Stimulated activated CD4-positive, alpha-beta T cell treated with anti-CD3 and anti-CD28 coated beads, Interleukin-1b, Interleukin-23, amount 100 ng/mL, for 1 hour (primary cell): ENCODE measurements at places on chromosomes 6 and 20.

GRCh38 chr6:44020148-44020547, 107.1 kb downstream of the MRPL14 start:
- DNase-seq: no peak

DNA sequence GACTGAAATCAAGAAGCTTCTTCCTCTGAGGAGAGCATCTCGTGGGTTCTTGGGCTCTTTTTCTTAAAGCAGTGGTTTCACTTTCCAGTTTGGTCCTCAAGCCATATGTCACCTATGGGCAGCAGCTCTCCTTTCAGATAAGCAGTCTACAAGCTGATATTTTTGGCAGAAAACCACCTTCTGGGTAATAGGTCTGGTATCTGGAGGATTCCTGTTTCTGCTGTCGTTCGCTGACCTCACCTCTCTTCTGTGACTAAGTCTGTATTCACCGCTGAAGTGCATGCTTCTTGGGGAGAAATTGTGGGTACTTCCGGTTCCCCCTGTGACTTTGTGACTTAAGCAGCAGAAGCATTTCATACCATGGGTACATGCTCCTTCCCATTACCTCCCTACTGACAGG, 193.6 kb downstream of the EDN1 start:
- DNase-seq: no peak

- no peak for DNase-seq
Observed at GRCh38 chr6:125201961-125202729, 48.6 kb downstream of the TPD52L1 start.

DNA sequence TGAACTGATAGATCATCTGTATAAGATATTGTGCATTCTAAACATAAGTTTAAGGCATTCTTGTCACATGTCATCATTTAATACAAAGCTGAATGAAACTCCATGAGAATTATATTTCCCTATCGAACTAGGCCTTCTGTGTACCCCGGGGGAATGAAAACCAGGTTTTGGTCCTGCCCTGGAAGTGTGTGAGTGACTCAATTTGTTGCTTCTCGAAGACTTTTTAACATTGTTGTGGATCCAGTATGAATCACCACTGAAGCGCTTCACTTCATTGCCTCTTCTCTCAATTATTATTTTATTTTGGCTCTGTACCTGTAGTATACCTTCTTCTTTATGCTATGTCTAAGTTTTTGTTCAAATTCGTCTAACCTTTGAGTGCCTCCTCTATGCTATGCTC, 150.8 kb downstream of the GRIK2 start:
- no peak for DNase-seq

DNA sequence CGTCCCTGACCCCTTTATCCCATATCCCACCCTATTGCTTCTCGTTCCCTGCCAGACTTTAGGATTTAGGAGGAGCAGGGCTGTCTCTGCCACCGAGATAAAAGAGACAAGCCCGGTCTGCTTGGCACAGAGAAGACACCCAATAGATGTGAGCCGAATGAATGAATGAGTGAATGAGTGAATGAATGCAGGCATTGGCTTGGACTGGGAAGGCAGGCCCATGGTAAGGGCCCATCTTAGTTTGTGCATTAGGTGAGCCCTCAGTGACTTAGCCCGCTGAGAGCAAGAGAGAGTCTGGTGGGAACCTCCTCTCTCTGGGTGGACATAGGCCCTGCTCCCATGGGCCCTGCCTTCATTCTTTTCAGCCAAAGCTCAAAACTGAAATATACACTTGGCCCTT, 879 bp upstream of the BPIFB6 start:
- no peak for DNase-seq

- DNase-seq: no peak
Observed at GRCh38 chr20:37573626-37574198, 46.0 kb upstream of the BLCAP start.

- DNase-seq: no peak
Observed at GRCh38 chr20:38104285-38104684, 60.8 kb downstream of the TGM2 start.

DNA sequence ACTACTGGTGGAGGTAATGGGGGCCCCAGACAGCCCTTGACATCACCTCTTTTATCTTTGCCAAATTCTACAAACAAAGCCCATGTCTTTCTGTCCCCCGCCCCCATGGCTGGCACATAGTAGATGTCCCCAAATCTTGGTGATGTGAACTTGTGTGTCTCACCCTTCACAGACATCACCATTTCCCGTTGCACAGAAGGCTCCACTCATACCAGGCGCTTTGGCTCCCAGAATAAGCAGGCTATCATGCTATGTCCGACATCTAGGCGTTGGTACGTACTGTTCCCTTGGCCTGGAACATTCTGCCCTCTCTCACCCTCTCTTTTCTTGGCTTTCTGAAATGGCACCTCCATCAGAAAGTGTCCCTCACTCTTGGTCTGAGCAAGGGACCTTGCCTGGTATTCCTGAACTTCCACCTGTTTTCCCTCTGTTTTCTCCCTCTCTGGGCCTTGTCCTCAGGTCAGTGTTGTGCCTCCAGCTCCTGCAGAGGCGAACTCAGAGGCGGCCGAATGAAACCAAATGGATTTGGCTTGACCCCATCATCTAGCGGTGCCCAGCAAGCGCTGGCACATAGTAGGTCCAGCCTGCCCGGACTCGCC, 968 bp upstream of the CCN5 start:
- no peak for DNase-seq

DNA sequence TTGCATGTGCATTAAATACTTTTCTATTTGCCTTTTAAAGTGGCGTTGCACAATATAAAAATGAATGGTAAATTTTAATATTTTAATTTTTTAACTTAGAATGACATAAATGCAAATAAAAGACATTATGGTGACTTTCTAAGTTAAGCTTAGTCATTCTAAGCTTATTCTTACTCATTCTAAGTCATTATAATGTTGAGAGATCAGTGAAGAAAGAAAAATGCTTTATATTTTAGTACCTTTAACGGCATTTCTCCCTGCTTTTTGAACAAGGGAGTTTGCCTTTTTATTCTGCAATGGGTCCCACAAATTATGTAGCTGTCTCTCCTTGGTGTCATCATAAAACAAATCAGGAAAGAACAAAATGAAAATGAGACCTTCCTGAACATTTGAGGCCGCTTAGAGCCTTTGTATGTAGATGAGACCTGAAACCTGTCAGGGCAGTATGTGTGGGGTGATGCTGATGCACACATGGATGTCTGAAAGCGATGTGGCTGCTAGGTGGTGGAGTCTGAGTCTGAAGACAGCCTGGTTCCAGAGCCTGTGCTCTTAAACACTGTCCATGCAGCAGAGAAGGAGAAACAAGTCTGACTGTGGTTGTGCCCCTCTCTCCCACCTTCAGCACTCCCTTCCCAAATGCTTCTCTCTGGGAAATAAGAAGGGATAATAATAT, 158.0 kb downstream of the PHF3 start:
- DNase-seq: no peak

DNA sequence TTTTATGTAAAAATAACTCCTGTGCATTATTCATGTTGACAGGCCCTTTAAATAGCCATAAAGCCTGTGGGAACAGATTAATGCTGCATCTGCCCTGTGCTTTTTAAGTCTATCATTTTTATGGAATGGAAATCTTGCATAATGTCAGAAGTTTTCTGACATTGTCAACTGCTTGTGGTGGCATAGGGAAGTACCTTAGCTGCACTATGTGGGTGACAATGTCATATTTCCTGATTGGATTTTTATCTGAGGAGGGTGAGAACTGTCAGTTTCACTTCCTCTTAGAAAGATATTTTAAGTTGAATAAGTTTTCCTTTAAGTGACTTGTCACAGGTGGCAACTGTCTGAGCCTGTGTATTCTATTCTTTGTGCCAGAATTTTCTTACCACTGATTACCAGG, 267.9 kb downstream of the PLCB1 start:
- DNase-seq: no peak

DNA sequence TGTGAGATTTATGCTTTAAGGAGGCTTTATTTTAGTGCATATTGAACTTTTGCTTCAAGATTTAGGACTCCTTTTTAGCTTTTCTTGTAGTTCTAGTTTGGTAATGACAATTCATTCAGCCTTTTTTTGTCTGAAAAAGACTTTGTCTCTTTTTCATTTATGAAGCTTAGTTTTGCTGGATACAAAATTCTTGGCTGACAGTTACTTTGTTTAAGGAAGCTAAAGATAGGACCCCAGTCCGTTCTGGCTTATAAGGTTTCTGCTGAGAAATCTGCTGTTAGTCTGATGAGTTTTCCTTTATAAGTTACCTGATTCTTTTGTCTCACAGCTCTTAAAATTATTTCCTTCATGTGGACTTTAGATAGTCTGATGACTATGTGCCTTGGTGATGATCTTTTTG, 142.8 kb upstream of the B3GAT2 start:
- no peak for DNase-seq

GRCh38 chr6:32075781-32076180, 33.4 kb downstream of the TNXB start:
- no peak for DNase-seq

GRCh38 chr20:40422656-40423055, 266.4 kb downstream of the MAFB start:
- DNase-seq: no peak

GRCh38 chr6:85135376-85136094, 314.3 kb upstream of the NT5E start:
- no peak for DNase-seq

- DNase-seq: no peak
Observed at GRCh38 chr6:63395381-63395780, 75.6 kb upstream of the LGSN start.

GRCh38 chr6:90107771-90108282, 188.8 kb downstream of the BACH2 start:
- no peak for DNase-seq
